ENCODE measurements at places on chromosomes 5 and 9.

DNA sequence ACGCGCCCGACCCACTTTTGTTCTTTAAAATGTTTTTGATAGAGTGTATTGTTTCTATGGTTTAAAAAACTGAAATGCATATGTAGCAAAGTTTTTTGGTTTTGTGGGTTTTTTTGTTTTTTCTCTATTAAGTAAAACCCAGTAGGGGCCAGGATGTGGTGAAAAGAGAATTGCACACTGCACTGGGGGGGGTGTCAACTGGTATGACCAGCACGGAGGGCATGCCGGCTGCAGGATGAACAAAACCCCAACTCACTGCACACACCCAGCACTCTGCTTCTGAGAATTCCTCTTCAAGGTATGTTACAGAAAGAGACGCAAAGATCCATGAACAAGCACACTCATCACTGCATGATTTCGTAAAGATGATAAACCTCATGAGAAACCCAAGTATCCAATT is 75.0 kb downstream of the STK10 start:
- no peak for DNase-seq

DNA sequence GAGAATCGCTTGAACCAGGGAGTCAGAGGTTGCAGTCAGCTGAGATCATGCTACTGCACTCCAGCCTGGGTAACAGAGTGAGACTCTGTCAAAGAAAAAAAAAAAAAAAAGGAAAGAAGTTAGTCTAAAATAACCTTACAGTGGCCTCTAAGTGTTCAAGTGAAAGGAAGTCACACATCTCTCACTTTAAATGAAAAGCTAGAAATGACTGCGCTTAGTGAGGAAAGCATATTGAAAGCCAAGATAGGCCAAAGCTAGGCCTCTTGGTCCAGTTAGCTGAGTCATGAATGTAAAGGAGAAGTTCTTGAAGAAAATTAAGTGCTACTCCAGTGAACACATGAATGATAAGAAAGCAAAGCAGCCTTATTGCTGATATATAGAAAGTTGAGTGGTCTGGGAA is 38.1 kb downstream of the ITGA1 start:
- DNase-seq: no peak

GRCh38 chr5:179577286-179577960 is 27.1 kb downstream of the RUFY1 start:
- DNase-seq: no peak

- no peak for DNase-seq
Measured at GRCh38 chr5:125103459-125103858, 357.0 kb upstream of the ZNF608 start.

- no peak for DNase-seq
Measured at GRCh38 chr9:95670122-95670521, 153.4 kb upstream of the PTCH1 start.

- no peak for DNase-seq
Measured at GRCh38 chr9:4615251-4615650, 46.8 kb upstream of the PLPP6 start.

GRCh38 chr9:68755752-68756151 is 50.7 kb downstream of the PIP5K1B start:
- DNase-seq: no peak

- DNase-seq: no peak
Measured at GRCh38 chr5:136043968-136044610, 15.3 kb downstream of the TGFBI start.

All from activated B cell treated with CpG ODN at 0.5 μM for 24 hours (primary cell).